Omental fat pad (tissue), 4 donors: ENCODE measurements at places on chromosomes 12 and 14. TPM values are rescaled to one million over a fixed set of nuclear protein-coding genes. Genes with fewer than 3 reads are reported as not detected.

Gene METTL25
- total RNA-seq, result 16.7 TPM

Gene MIA2
- 19.1 TPM for total RNA-seq

Gene SLC6A12
- 2.5 TPM for total RNA-seq

Gene INHBC
- not detected for total RNA-seq

Gene OR4E2
- not detected for total RNA-seq

Gene PTHLH
- 1.6 TPM for total RNA-seq

Gene ITGB7
- total RNA-seq, result 1.1 TPM

Gene MAP3K9
- total RNA-seq, result 1.7 TPM

Gene TOMM20L
- not detected for total RNA-seq

Gene FAM90A1
- not detected for total RNA-seq

Gene MYF6
- 0.44 TPM for total RNA-seq

Gene DENR
- 22.3 TPM for total RNA-seq

Gene PCBP2
- 666 TPM for total RNA-seq

Gene RNASE12
- total RNA-seq, result not detected

Gene RBM19
- 25.2 TPM for total RNA-seq

Gene FKBP11
- total RNA-seq, result 26.8 TPM

Gene CKB
- 258 TPM for total RNA-seq

Gene DNAJC22
- total RNA-seq, result 3.0 TPM

Gene GAS2L3
- 2.9 TPM for total RNA-seq

Gene FGF23
- total RNA-seq, result not detected

Gene GPR137C
- total RNA-seq, result 0.96 TPM

Gene SYNDIG1L
- 0.56 TPM for total RNA-seq

Gene KRT71
- total RNA-seq, result not detected

Gene CISTR
- total RNA-seq, result not detected

Gene GPR132
- 9.0 TPM for total RNA-seq

Gene ABHD12B
- total RNA-seq, result 2.5 TPM

Gene INHBE
- not detected for total RNA-seq
